NCI-H2081 treated with DMSO at 0.1 percent for 48 hours (cell line): ENCODE measurements at places on chromosomes 3 and 15.

- peak; percentile 50 for DNase-seq
These were observed 4.7 kb upstream of the GOLGA8B start for GRCh38 chr15:34588046-34588674.

DNA sequence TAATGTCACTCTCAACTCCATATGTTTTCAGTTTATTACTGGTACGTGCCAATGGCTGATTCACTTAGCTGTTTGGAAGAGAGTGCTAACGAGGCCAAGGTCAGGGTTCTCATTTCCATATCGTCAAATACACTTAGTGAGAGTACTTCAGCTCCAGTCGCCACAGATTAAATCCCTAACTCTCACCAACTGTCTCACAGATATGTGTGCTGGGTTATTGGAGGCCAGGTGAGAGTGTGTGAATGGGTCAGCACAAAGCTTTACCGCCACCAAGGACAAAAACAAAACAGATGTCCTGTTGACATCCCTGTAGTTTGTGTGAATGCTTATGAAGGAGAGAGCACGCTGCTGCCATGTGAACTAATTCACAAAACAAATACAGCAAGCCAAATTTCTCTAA is 133.5 kb upstream of the TBL1XR1 start:
- no peak for DNase-seq

- no peak for DNase-seq
These were observed 79.0 kb downstream of the NEDD4 start for GRCh38 chr15:55914446-55914845.

GRCh38 chr15:75231836-75232235 is 26.3 kb upstream of the GOLGA6C start:
- no peak for DNase-seq

GRCh38 chr3:42732196-42732828 is 29.7 kb upstream of the HHATL start:
- DNase-seq, result no peak

DNA sequence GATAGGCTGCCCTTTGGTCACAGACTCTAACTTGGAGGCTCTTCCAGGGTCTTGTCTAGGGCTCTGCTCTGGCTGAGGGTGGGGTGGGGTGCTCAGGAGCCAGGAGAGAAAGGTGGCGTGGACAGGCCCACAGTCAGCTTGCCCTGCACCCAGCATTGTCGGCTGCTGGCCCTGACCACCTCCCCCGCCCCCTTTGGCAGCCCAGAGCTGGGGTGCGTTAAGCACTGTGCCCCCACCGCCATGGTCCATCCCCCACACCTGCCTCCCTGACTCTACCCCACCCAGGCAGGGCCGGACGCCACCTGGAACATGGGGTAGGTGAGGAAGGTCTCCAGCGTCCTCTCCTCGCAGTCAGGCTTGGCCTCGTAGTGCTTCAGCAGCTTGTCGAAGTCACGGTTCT is 58.8 kb downstream of the RASGRF1 start:
- no peak for DNase-seq
